ENCODE measurements at places on chromosomes 2 and 18. TPM values are rescaled to one million over a fixed set of nuclear protein-coding genes. Genes with fewer than 3 reads are reported as not detected.

DNA sequence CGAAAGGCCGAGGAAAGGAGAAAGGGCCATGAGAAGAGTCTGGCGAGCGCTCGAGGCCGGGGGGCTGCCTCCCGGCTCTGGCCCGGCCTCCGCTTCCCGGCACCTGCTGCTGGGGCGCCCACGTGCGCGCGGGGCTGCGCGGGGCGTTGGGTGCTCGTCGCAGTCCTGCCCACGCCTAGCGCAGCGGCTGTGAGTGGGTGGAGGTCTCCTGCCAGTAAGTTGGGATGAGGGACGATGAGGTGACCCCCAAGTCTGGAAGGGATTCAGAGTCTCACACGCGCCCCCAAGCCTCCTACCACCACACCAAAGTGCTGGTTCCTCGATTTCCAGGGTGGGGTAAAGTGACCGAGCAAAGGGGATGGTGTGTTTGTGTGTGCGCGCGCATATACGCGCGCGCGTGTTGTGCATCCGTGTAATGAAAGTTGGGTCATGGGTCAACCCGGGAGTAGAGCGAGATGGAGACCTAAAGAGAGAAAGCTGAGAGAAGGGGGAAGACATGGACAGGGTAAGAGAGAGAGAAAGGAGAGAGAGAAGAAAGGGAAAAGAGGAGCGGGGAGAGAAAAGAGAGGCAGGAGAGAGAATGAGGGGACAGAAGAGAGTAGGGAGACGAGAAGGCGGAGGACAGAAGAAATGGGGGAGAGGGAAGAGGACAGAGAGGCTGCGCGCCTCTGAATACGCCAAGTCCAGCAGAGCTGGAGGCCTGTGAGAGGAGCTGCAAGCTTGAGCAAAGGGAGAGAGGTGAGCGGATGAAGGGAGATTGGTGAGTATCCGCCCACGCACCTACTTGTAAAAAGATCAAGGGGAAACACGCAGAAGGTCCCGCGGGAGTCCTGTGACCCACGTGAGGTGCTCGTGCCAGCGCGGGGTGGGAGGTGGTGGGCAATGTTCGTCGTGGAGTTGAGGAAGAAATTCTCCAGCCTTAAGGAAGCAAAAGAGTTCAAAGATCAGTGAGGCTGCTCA, 1.7 kb upstream of the NETO1 start:
- DNase-seq = no peak

GRCh38 chr2:65688141-65688886, 255.9 kb upstream of the SPRED2 start:
- DNase-seq = no peak

DNA sequence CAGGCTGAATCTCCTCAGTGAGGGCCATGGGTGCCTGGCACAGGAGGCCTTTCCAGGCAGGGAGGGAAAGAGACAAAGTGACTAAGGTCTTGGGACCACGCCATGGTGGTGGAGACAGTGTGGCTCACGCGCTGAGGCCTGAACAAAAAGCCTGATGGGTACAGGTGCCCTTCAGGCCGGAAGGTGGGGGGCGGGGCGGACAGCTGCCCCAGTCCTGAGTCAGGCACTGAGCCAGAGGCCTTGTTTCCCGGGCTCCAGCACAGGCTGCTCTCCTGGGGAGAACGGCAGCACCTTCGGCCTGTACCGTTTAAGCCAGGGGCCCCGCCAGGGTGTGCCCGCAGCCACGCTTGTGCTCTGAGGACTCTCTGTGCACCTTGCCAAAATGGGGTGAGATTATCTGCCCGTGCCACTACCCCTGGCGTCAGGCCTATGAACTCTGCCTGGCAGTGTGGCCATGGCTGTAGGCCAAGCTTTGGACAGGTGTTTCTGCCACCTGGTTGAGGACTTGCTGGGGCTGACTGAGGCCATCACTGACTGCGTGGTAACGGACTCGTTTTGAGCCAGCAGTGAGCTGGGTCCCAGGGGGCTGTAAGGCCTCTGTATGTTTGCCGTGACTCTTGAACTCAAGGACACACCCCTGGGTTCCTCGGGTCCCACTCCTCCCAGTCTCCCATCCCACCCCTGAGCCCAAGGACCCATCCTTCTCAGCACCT, 31.7 kb upstream of the DNMT3A start:
- no peak for DNase-seq

- no peak for DNase-seq
Measured at GRCh38 chr2:216424274-216424673, 12.0 kb downstream of the SMARCAL1 start.

DNA sequence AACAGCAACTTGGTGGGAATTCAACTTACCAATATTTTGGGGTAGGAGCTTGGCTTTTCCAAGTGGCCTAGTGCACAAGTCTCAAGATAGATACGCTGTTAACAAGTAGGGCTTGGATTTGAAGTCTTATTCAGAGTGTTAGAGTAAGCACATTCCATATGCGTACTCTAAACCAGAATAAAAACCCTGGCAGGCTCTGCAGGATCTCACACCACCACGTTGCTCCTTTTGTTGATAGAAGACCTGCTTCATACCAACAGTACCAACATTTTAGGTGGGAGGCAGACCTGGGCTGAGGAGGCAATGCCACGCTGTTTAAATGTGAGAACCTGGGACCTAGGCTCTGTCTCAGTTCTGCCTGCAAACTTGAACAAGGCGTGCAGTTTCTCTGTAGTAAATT, 214.0 kb downstream of the RNF144A start:
- DNase-seq = no peak

GRCh38 chr2:156349161-156349560, 16.6 kb upstream of the NR4A2 start:
- no peak for DNase-seq

DNA sequence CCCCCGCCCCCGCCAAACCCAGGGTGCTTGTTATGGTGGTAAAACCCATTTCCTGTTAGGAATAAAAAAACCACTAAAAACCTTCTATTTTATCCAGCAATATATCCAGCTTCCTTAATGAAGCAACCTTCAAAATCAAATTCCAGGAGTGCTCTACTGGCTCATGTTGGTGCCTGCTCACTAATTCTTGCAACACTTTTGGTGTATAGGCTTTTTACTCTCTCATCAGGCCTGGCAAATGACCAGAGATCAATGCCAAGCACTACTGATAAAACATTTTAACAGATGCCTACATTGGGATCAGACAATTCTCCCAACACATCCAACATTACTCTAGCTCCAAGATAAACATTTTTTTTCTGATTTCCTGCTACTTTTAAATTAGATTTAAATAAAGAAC, 312.4 kb downstream of the KCNJ3 start:
- no peak for DNase-seq

GRCh38 chr2:138866797-138867196, 86.6 kb upstream of the NXPH2 start:
- DNase-seq = no peak

- no peak for DNase-seq
Measured at GRCh38 chr2:75523313-75524275, 37.1 kb downstream of the EVA1A start.

- no peak for DNase-seq
Measured at GRCh38 chr2:153388246-153388645, 90.3 kb downstream of the RPRM start.

DNA sequence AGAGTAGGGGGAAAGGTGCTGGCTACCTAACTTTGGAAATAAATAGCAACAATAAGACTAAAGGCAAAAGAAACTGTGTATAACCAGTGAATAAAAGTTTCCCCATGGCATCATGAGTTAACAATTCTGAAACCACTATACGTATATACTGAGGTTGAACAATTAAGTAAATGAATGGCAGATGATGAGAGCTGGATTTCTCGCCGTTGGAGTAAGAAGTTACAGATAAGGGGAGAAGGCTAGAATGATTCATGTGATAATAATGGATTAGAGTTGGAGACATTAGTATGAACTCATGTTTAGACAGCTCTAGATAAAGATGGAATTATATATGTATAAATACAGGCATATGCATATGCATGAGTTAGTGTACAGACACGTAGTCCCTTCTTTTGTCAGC, 152.7 kb downstream of the UBR3 start:
- DNase-seq = no peak

GRCh38 chr2:28676152-28676835, 75.3 kb upstream of the PPP1CB start:
- no peak for DNase-seq

DNA sequence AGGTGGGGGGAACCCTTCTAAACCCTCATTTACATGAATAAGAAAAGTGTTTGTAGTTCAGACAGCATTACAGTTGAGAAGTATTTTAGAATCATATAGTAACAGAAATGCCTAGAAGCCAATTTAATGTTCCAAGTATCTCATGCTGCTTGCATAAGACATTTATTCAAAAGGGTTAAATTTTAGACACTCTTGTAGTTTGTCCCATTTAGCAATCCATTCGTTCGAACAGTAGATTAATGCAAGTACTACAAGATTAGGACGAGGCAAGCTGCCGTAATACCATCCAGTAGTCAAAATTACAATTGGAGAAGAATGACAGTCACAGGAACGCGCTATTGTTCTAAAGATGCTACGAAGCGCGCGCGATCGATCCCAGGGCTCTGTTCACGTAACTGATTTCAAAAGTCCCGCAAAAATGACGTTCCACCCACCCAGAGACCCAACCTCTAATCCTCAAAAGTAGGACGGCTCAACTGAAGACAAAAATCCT, 1.2 kb downstream of the TMEM237 start:
- DNase-seq = no peak

DNA sequence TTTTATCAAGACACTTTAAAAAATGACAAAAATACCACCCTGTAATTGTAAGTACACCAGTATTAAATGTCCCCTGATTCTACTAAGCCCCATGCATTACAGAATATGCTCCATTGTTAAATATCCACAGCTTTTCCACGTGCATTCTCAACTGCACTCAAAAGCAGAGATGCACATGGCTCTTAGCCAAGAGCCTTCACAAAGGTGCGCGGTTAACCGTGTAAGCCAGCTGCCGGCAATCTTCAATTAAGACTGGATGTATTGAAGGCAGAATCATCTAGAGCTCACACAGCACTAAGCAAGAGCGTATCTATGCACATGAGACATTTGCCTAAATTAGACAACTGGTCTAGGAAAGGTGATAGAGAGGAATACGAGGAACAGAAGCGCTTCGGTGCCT, 278.3 kb downstream of the NAPG start:
- DNase-seq = no peak

DNA sequence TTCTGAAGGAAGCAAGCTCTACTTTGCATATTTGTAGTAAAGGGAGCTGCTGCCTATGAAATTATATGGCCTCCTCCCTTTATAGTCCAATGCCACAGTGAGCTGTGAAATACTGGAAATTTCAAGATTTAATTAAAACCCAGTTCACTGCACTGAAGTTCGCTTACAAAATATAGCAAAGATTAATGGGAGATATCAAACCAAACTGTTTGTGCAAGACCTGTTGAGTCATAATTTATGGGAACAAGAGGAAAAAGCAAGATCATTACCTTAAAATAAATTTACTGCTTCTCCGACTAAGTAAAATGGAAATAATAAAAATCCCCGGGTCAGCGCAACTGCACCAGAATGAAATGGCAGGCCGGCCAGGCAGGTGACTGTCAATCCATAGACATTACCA, 215.5 kb upstream of the RAB6C start:
- no peak for DNase-seq

DNA sequence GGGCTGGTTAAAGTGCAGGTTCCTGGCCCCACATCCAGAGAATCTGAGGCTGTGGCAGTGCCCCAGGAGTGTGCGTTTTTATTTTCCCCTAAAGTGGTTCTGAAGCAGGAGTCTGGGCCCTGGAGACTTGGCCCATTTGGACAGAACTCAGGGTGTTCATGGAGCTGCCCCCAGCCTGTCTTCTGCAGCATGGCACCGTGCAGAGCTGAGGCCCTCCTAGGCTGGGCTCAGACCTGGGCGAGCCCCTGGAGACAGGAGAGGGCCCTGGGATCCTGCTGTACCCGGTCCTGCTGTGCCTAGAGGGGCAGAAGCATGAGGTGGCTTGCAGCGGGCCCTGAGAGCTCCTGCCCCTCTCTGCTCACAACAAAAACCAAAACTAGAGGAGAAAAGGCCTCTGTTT, 58.8 kb upstream of the B3GNT7 start:
- no peak for DNase-seq

GRCh38 chr2:98823196-98824170, 92.6 kb upstream of the MGAT4A start:
- DNase-seq = peak; percentile 42

DNA sequence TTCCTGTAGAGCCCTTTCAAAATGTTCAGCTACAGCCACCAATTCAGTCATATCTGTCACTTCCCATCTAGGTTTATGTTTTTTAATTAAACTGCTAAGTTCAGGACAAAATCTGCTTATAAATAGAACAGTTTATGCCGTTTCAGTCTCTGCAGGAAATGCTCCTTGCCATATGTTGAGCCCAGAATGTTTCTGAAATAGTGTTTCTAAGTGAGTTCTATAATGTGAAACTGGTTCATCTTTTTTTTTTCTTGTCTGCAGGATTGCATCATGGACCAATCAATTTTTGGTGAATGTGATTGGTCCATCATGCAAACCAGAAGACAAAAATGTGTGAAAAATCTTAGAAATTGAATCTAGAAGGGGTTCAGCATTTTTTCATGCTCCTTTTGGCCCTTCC, 30.2 kb upstream of the RHOB start:
- DNase-seq = no peak

GRCh38 chr2:159614534-159615366, 1.6 kb downstream of the BAZ2B start:
- no peak for DNase-seq

The DNAJC5G gene
- 0.71 TPM for total RNA-seq

The ANKRD53 gene
- total RNA-seq = 1.8 TPM

The UPP2 gene
- not detected for total RNA-seq

The MYCN gene
- total RNA-seq = 0.53 TPM

The TAF4B gene
- 1.5 TPM for total RNA-seq

The CTAGE1 gene
- not detected for total RNA-seq

The PTCD3 gene
- 89.6 TPM for total RNA-seq
